Left ventricle myocardium inferior (tissue), 1 donor: ENCODE measurements at places on chromosomes 12 and 14. TPM values are rescaled to one million over a fixed set of nuclear protein-coding genes. Genes with fewer than 3 reads are reported as not detected.

Gene JDP2
- 21.9 TPM for total RNA-seq

Gene TPPP2
- 1.6 TPM for total RNA-seq

Gene SERPINA5
- 2.1 TPM for total RNA-seq

Gene MYO1H
- total RNA-seq, result 0.16 TPM

Gene RARG
- total RNA-seq, result 14.9 TPM

Gene OAS2
- total RNA-seq, result 4.8 TPM

Gene ESRRB
- total RNA-seq, result 16.9 TPM

Gene HHIPL1
- 1.2 TPM for total RNA-seq

Gene SLC6A15
- total RNA-seq, result not detected

Gene AMHR2
- total RNA-seq, result 0.36 TPM

Gene CAPZA3
- not detected for total RNA-seq

Gene NEUROD4
- total RNA-seq, result not detected

Gene TMEM263
- 35.8 TPM for total RNA-seq

Gene YY1
- total RNA-seq, result 44.7 TPM

Gene RAD9B
- 0.63 TPM for total RNA-seq

Gene PZP
- total RNA-seq, result 0.36 TPM

Gene GOLGA5
- total RNA-seq, result 20.3 TPM

Gene NANOG
- total RNA-seq, result not detected

Gene KLHL33
- 0.33 TPM for total RNA-seq

Gene IGF1
- 5.8 TPM for total RNA-seq

Gene CACNA1C
- total RNA-seq, result 137 TPM

Gene OVCH1
- 0.25 TPM for total RNA-seq

Gene CORO1C
- 59.6 TPM for total RNA-seq

Gene DLGAP5
- 0.14 TPM for total RNA-seq

Gene TPCN1
- total RNA-seq, result 153 TPM

Gene STAC3
- total RNA-seq, result 0.69 TPM

Gene CLEC1B
- total RNA-seq, result not detected

Gene HOXC12
- not detected for total RNA-seq

Gene KITLG
- 8.6 TPM for total RNA-seq

Gene KRT77
- not detected for total RNA-seq

Gene LRFN5
- total RNA-seq, result 0.30 TPM

Gene GSG1
- total RNA-seq, result not detected

Gene RNF212B
- not detected for total RNA-seq

Gene RGS6
- 23.0 TPM for total RNA-seq

Gene OTUB2
- 0.27 TPM for total RNA-seq

Gene DIO3
- not detected for total RNA-seq

Gene KLRD1
- total RNA-seq, result 1.4 TPM

Gene SPATS2
- total RNA-seq, result 5.9 TPM
